Stimulated activated CD4-positive, alpha-beta T cell treated with anti-CD3 and anti-CD28 coated beads, Interleukin-4, amount 100 ng/mL, for 48 hours (primary cell): ENCODE measurements at places on chromosomes 3 and 15.

DNA sequence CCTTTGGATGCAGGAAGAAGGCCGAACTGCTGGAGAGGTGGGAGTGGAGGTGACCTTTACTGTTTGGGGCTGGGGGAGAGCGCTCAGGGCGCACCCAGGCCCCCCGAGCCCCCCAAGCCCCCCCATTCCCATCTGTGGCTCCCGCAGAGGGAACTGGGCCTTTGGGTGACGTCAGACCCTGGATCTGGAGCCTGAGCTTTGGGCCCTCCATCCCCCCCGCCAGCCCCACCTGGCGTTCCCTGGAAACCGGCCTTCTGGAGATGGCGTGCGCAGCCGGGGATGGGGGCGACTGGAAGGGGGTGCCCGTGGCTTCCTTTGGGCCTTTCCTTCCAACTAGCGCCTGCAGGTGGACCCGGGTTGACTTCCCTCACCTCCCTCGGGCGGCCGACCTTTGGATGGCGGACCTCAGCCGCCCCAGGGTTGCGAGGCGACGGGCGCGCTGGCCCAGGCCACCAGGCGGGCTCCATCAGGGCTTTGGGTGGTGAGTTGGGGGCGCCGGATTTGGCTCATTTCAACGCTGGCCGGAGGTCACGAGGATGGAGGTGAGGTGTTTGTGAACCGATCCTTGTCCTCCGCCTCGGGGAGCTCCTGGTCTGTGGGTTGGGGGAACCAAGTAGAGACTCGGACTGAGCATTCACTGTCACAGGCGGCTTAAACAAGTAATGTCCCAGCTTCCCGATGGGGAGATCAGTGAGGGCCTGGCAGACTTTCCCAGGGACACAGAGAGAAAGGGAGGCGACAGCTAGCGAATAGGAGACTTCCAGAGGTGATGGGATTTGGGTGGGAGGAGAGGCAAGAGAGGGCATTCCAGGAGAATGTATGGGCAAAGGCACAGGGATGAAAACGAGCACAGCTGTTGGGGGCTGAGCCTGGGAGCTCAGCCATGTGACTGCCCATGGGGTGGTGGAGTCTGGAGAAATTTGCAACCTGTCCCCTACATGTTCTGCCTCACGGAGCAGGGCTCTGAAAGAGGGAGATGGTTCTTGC lies 709 bp downstream of the SCAMP5 start:
- no peak for DNase-seq

GRCh38 chr3:183385698-183386613 lies 42.5 kb downstream of the MCF2L2 start:
- DNase-seq = peak; percentile 33

DNA sequence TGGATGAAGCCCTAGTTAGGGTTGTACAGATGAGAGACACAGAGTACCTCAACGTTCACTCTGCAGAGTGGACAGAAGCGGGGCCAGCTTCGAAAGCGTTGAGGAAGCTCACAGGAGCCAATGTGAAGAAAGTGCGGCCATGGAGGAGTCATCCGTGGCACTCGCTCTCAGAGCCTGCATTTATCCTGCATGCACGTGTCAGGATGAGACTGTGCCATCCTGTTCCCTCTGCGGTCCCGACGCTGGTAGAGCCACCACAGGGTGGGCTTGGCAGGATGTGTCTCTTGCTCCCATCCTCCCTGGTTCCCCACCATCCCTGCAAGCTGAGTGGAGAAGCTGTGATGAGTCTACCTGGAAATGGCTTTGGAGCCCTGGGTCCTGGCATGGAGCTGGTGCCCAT lies 39.3 kb downstream of the KLHL25 start:
- DNase-seq = no peak

- DNase-seq = no peak
Measured at GRCh38 chr3:143895805-143896204, 47.5 kb upstream of the SLC9A9 start.

DNA sequence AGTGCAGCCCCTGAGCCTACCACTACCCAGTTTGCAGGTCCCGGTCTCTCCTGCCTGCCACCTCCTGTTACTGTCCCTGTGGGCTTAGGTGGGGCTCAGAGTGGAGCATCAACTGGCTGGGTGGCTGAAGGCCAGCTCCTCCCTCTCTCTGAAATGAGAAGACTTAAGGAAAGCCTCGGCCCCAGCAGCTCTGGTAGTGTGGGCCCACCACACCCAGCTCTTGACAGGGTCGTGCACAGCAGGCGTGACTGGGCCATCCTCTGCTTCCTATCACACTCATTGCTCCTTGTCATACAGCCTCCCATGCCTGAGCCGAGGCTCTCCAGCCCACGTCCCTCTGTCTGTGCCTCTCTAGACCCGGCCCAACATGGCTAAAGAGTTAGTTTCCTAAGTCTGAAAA lies 142.7 kb upstream of the LINGO1 start:
- no peak for DNase-seq

DNA sequence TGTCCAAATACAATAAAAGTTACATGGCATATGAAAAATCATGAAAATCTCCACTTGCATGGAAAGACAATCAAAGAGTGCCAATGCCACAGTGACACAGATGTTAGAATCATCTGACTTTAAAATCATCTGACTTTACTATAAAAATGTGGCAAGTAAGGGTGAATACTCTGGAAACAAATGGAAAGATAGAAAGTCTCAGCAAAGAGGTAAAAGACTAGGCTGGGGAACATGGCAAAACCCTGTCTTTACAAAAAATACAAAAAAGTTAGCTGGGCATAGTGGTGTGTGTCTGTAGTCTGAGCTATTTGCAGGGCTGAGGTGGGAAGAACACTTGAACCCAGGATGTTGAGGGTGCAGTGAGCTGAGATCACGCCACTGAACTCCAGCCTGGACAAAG lies 29.1 kb downstream of the ALPK3 start:
- DNase-seq = no peak

DNA sequence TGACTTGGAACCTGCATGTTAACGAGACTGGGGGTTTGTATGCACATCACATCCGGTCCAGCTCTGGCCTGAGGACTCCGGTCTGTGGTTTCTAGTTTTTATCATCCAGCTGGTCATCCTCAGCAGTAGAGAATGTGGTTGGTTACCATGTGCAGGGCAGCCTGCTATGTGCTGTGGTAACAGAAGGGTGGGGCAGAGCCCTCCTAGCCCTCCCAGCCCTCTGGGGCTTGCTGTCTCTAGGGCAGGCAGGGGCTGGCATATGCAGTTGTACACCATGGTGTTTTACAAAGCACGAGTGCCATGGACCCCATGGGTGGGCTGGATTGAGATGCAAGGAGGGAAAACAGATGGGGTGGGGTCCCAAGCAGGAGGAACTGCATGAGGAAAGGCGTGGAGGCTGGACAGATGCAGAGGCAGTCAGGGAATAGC lies 70.2 kb downstream of the APBA2 start:
- no peak for DNase-seq

DNA sequence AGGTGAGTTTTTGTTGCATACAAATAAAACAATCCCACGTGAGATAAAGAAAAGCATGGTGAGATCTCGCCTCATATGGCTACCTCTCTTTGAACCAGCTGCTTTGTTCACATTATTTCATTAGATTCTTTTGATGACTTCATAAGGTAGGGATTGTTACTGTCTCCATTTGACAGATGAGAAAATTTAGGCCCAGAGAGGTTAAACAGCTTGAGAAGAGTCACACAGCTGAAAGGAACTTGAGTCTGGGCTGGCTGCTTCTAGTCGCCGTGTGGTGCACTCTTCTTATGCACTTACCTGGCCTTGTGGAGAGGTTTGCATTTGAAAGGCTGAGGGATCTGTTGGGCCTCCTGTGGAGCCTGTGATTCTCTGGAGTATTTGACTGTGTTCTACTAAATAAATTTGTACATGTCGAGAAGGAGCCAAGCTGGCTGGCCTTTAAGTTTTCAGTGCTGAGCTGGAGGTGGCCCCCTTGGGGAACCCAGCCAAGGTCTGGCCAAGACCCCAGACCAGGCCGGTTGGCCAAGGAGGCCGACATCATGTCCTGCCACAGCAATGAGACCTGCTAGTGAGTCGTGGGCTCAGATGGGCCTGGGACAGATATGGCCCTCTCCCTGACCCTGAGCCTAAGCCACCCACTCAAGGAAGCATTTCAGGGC lies 125.1 kb downstream of the SMAD6 start:
- DNase-seq = no peak

GRCh38 chr3:96354742-96355141 lies 459.7 kb upstream of the EPHA6 start:
- no peak for DNase-seq

DNA sequence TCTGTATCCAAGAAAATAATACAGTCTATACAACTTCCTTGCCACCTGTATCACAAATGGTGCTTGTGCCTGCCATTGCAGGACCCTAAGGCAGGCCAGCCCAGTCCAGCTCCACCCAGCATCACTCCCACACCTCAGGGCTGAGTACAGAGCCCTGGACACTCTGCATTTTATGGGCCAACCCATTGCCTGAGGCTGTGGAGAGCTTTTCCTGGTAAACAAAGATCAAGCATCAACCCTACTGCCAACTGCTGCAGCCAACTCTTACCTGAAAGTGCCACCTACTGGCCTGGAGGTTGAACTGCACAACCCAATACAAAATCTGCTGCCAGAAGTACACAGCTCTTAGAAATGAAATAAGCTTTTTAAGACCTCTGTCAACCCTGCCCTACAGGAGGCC lies 1082.2 kb downstream of the NAALADL2 start:
- no peak for DNase-seq

DNA sequence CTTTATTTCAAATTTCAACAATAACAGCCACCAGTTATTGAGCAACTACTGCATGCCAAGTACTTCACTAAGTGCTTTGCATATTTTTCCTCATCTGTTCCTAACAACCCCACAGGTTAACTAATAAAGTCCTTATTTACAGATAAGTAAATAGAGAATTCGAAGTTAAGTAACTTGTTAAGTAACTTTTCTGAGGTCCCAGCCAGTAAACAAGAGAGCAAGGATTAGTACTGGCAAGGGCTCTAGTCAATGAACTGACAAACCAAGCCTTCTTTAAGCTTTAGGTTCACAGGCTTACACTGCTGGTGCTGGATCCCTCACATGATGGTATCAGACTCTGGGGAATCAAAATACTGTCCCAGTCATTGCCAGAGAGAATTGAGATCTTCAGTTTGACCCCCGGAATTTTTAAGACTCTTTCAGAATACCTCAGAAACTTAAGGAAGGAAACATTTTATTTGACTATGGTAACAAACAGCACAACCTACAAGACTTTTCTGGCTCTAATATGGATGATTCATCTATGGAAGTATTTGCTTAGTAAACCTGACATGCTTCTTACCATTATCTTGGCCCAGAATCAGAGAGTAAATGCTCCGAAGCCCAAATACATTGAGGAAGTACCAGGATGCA lies 16.5 kb downstream of the EMC3 start:
- no peak for DNase-seq
